IPS DF 6.9 (cell line): ENCODE measurements at places on chromosomes 7 and 10.

DNA sequence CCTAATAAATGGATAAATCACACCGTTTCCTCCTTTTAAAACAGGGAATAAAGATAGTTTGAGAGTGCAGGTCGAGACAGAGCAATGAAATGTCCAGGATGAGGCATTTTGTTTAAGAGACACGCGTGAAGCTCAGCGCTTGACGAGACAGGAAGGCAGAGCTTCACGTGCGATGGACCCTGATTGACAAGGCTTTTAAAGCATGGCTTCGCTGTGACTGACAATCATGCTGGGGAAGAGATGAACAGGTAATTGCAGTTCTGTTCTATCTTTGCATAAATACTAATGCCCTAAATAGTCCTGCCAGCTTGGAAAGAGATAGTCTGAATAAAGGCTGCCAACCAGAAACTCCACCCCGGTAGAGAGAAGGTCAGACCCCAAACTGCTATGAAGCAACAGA, 442.3 kb upstream of the PFKP start:
- no peak for DNase-seq

- DNase-seq = no peak
These were observed 1.9 kb downstream of the FGF8 start for GRCh38 chr10:101773923-101774588.

- DNase-seq = no peak
These were observed 42.0 kb upstream of the PCLO start for GRCh38 chr7:83204715-83205114.

GRCh38 chr10:116113721-116114501, 159.1 kb downstream of the GFRA1 start:
- DNase-seq = no peak

GRCh38 chr10:14048930-14049613, 281.7 kb downstream of the FRMD4A start:
- no peak for DNase-seq

DNA sequence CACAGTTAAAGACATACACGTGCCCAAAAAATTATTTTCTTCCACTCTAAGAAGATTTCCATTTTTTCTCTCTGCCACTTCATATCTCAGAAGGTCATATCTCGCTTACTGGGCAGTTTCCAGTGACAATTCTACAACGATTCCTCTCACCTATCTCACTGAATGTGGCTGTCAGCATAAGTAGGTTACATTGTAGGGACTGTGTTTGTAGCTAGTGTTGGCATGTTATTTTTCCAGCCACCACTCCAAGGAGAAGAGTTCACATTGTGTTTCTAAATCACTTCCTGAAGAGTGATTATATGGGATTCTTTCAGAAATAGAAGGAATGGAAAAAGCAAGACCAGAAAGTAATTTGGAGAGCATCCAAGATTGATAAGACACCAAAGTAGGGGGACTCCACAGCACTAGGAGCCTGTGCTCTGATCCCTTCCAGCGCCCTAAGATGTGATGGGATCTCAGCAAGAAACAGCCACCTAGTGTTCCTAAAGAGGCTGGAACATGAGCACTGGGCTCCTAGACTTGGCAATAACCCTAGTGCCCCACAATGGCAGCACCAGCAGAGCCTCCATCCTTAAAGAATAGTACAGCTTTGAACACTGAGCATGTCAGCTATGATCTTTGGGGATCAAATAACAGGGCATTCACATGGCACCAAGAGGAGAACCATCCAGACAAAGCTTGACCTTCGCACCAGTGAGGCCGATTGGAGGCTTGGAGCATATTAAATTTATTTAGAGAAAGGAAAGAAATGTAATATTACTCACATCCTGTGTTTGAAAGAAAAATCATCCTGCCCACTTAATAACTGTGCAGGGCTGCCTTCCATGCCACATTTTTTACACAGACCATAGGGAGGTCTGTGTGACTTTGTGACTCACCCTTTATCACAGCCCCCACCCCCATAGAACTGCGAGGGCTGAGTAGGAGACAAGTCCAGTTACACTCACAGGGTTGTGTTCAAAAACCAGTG, 51.8 kb downstream of the CAV1 start:
- DNase-seq = no peak

DNA sequence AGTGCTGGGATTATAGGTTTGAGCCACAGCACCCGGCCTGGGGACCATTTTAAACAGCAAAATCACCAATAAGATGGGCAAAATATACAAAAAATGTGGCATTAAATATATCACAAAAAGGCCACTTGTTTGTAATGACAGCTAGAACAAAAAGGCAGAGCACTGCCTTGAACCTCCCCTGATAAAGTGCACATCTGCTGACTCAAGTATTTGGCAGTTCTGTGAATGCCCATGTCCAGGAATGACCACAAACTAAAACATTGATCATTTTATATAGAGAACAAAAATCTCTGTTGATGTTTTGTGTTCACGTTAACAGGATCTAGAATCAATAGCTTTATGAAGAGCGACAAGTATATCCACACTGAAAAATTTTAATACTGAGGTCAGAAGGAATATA, 21.5 kb downstream of the HERC4 start:
- no peak for DNase-seq

GRCh38 chr7:4799508-4800268, 24.3 kb downstream of the AP5Z1 start:
- DNase-seq = no peak

DNA sequence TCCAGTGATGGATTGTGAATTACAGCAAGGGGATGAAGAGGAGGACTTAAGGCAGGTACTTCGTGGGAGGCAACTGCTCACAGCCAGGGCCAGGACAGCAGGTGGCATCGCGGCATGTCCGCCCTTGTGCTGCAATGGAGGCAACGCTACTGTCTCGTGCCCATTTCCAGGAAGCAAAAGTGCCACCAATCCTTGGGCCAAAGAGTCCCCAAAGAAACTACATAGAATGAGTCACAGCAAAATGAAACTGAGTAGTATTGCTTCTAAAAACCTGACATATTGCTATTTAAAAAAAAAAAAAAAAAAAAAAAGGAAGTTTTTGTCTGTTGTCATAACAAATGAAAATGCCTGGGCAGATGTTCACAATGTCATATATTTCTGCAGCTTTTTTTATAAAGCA, 46.6 kb downstream of the RSU1 start:
- no peak for DNase-seq

GRCh38 chr7:102832674-102833073, 80.1 kb upstream of the LRRC17 start:
- DNase-seq = no peak

- no peak for DNase-seq
These were observed 133.8 kb downstream of the TCERG1L start for GRCh38 chr10:131177431-131178327.

GRCh38 chr10:123967626-123968243, 76.1 kb upstream of the CPXM2 start:
- DNase-seq = no peak

GRCh38 chr7:98110249-98111022, 3.8 kb downstream of the LMTK2 start:
- no peak for DNase-seq

- no peak for DNase-seq
These were observed 14.1 kb downstream of the ZNF467 start for GRCh38 chr7:149759093-149759860.
